ENCODE measurements at places on chromosomes 13 and 19.

DNA sequence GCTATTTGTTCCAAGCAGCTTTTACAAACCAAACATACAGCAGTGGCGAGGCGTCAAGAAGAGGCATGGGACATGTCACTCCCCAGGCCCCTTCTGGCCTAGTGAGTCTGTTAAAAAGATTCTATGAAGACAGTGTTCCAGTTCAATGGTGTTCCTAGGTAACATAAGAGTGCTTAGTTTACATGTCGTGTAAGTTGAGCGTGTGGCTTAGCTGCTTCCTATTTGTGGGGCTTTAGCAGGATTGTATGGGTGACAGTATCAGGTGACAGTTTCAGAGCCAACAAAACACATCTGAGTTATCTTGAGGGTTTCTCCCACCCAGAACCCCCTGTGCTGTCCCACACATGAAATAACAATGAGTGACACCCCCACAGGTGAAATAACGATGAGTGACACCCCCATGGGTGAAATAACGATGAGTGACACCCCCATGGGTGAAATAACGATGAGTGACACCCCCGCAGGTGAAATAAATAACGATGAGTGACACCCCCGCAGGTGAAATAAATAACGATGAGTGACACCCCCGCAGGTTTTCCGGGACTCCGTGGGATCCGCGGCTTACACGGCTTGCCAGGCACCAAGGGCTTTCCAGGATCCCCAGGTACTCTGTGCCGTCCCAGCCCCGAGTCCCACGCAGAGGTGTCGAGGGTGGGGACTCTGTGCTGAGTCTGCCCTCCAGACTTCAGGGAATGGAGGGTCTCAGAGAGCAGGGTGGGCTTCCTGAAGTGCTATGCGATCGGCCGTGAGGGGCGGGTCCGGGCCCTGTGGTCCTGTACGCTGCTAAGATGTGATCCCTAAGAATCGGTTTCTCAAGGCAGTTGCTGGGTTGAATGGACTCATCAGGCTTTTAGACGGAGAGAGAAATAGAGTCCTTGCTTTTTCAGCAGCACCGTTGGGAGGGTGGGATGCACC is 68.6 kb downstream of the RAB20 start:
- DNase-seq, result no peak

GRCh38 chr13:110593430-110594130 is 21.8 kb upstream of the NAXD start:
- DNase-seq, result peak; percentile 67

GRCh38 chr19:37874784-37875183 is 31.6 kb downstream of the WDR87 start:
- no peak for DNase-seq

- no peak for DNase-seq
These were observed 46.8 kb downstream of the CCNE1 start for GRCh38 chr19:29858621-29859020.

DNA sequence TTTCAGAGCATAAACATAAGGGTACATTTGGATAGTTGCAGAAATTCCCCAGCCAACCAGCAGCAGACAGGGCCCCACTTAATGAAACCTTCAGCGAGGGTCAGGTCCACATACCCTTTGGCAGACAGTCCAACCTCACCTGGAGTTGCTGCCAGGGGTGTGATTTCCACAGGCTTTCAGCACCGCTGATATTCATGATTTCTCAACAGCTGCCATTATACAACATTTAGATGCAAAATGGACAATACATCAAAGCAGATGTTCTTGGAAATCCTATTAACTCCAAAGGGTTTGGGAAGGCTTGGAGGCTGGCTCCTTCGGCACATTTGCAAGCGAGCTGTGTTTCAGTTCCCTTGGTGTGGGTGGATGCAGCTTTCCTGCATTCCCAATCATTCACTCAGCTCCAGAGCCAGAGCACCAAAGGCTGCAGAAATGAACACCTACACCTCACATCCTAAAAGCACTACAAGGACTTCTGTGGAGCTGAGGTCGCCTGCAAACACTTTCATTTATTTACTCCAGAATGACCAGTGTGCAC is 147.2 kb upstream of the VSTM2B start:
- DNase-seq, result no peak

- DNase-seq, result no peak
These were observed 1.4 kb downstream of the HNRNPM start for GRCh38 chr19:8446061-8446709.

DNA sequence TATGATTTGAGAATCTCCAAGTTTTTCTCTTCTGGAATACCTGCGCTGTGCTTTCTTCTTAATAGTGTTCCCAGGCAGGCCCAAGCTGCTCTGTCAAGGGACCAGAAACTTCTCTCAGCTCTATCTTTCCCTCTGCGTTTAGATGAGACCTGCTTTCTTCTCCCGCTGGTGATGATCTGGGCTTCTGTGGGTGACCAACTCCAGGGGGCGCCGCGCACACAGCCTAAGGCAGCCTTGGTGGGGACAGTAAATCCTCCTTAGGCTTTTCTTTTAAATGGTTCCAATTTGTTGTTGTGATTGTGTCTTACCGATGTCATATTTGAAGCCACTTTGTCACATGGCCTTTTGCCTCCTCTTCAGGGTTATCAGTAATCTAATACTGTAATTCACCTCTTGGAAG is 439.4 kb upstream of the KLF12 start:
- no peak for DNase-seq

DNA sequence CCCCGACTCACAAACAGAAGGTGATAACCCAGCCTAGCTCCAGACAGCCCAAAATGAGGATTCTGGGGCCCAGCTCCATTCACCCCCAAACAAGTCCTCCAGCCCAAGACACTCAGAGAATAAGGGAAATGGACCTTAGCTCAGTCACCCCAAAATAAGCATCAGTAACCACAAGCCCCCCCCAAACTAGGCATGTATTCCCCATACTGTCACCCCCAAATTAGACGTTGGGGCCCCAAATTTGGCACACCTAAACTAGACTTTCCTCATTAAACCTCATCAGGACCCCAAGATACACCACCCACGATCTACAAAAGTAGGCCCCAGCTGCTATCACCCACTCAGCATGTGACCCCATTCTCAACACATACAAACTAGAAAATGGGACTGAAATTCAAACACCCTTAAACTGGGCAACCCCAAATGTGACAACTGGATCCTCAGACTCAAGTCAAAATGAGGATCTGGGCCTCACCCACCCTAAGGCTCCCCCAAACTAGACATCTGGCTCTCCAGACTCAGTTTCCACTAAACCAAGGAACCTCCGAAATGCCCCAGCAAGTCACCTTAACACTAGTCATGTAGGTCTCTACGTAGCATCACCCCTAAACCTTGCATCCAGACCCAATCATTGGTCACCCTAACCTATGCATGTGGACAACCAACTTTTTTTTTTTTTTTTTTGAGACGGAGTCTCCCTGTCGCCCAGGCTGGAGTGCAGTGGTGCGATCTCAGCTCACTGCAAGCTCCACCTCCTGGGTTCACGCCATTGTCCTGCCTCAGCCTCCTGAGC is 13.4 kb upstream of the ERFL start:
- no peak for DNase-seq

DNA sequence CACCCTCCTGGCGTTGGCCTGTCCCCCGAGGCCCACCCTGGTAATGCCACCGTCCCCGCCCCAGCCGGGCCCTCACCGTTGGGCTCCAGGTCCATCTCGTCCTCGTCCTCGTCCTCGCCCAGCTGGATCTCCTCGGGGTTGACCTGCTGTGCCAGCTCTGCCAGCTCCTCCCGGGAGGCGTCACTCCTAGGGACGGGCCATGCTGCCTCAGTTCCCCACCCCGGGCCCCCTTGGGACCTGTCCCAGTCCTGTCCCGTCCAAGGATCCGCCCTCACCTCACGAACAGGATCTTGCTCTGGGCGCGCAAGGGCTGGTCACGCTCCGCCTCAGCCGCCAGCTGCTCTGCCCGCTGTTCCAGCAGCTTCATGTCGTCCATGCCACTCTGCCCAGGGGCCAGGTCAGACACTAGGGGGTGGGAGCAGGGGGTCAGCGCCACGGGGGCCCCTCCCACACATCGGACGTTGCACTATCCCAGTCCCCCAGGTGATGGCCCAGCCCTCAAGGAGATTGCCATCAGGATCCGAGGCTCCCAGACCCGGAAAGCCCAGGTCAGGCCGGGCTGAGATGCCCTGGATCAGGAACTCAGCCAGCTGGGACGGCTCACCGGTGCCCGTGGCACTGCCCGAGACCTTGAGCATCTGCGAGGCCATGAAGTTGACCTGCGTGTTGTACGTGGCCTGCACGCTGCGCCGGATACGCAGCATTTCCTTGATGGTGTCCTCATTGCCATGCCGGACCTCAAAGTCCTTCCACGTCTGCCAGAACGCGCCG is 9.5 kb downstream of the XAB2 start:
- DNase-seq, result no peak

GRCh38 chr13:31468114-31468902 is 268.5 kb downstream of the B3GLCT start:
- no peak for DNase-seq

DNA sequence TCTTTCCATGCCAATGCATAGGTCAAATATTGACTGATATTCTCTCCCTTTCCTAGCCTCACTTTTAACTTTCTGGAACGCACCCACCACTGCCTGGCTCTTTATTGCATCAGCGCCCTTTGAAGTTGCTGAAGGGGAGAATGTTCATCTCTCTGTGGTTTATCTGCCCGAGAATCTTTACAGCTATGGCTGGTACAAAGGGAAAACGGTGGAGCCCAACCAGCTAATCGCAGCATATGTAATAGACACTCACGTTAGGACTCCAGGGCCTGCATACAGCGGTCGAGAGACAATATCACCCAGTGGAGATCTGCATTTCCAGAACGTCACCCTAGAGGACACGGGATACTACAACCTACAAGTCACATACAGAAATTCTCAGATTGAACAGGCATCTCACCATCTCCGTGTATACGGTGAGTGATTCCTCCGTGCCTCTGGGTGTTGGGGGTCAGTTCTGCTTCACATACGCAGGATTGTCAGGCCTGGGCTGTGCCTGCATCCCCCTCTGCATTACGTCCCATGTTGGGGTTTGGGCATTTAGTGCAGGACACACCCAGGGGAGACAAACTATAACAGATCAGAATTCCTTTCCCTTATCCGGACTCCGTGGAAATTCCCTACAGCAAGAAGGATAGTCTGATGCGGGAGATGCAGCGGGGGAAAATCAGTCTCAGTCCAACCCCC is 1.3 kb downstream of the CEACAM21 start:
- DNase-seq, result no peak

- DNase-seq, result no peak
These were observed at the start of gene TLE5 for GRCh38 chr19:3062165-3063105. Gene TLE5, minus strand, starts transcription at chr19:3062495. Its CDS starts 295 bp downstream, at chr19:3062200.

- DNase-seq, result peak; percentile 74
These were observed 351.2 kb downstream of the DNAJC15 start for GRCh38 chr13:43374621-43375020.

DNA sequence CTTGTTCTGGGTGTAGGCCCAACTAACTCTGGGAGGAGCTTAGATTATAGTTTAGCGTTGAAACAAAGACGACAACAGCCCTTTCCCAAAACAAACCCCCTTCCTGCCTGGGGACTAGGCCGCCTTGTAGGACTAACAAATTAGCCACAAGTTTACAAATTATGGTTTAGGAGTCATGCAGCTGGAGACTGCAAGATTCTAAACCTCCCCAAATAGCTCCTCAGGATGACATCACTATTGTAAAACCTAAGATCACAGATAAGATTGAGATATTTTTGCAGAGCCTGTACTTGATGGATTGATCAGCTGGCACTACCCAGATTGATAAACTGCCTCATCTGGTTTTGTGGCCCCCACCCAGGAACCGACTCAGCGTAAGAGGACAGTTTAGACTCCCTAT is 2.3 kb upstream of the SLC25A15 start:
- peak; percentile 36 for DNase-seq

DNA sequence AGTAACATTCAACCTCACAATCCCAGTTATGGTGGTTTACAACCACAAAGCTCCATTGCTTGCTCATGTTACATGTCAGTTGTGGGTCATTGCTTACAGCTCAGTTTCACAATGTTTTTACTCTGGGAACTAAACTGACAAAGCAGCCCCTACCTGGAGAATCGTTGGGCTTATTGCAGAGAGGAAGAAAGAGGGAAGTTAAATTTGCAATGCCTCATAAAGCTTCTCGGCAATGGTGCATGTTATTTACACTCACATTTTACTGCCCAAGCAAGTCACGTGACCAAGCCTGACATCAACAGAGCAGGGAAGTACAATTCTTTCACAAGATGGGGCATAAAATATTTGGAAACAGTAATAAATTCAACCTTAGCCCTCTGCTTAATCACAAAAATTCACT is 441.6 kb downstream of the TDRD3 start:
- peak; percentile 0 for DNase-seq

DNA sequence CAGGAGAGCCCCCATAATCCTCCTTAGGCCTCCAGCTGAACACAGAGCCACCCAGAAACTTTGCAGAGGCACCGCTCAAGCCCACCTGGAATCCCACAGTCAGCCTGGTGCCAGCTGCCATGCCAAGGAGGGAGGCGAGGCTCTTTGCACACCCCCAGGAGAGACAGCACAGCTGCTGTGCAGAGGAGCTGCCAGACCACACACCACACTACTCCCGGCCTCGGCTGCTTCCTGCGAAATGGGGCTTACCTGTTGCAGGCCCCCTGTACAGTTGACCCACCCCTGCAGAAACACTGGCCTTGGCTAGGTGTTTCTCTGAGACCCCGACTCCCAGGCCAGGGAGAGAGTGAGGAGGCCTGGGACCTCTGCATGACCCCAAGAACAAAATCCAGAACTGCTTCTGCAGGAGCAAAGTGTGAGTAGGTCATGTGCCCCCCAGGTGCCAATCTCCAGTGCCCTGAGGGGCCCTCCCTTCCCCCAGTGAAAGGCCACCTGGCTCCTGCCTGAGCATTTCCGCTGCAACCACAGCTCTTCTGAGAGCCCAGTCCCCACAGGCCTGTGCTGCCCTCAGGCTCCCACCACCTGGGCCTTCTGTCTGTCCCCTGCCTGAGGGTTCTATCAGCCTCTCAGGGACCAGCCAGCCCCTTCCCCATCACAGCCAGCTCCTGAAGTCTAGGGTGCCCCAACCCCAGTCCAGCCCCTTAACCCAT is 580.4 kb downstream of the UQCRFS1 start:
- DNase-seq, result no peak

DNA sequence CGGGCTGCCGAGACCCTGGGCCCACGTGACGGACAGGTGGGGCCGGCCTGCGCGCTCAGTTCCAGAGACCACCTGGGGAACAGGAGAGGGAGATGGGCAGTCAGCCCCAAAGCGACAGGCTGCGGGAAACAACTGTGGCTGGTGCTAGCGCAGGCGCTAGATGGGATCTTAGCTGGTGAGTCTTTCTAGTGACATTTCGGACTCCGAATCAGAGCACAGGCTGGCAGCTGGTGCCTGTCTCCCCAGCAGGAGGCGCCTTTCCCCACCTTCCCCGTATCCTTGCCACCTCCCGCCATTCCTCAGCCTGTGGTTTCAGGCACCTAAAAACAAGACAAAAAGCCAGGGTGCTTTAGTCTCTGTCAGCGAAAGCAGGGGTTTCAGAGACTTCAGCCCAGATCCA is 19.4 kb upstream of the RANBP3 start:
- no peak for DNase-seq

- no peak for DNase-seq
These were observed 9.6 kb downstream of the ZIC2 start for GRCh38 chr13:99991013-99991827.

GRCh38 chr13:73960474-73960873 is 173.7 kb downstream of the KLF12 start:
- no peak for DNase-seq

GRCh38 chr19:48752496-48753365 is at the start of gene FUT1:
Gene FUT1, minus strand, starts transcription at chr19:48752641. Its CDS starts 1,360 bp downstream, at chr19:48751281.
- no peak for DNase-seq

All from fibroblast of the aortic adventitia (primary cell).